Posterior vena cava (tissue), 2 donors: ENCODE measurements at places on chromosomes 5 and 9. TPM values are rescaled to one million over a fixed set of nuclear protein-coding genes. Genes with fewer than 3 reads are reported as not detected.

GRCh38 chr5:169251333-169252084 is 49.4 kb downstream of the SLIT3 start:
- DNase-seq, result no peak

- no peak for DNase-seq
Measured at GRCh38 chr9:109893241-109893640, 113.2 kb downstream of the PALM2AKAP2 start.

DNA sequence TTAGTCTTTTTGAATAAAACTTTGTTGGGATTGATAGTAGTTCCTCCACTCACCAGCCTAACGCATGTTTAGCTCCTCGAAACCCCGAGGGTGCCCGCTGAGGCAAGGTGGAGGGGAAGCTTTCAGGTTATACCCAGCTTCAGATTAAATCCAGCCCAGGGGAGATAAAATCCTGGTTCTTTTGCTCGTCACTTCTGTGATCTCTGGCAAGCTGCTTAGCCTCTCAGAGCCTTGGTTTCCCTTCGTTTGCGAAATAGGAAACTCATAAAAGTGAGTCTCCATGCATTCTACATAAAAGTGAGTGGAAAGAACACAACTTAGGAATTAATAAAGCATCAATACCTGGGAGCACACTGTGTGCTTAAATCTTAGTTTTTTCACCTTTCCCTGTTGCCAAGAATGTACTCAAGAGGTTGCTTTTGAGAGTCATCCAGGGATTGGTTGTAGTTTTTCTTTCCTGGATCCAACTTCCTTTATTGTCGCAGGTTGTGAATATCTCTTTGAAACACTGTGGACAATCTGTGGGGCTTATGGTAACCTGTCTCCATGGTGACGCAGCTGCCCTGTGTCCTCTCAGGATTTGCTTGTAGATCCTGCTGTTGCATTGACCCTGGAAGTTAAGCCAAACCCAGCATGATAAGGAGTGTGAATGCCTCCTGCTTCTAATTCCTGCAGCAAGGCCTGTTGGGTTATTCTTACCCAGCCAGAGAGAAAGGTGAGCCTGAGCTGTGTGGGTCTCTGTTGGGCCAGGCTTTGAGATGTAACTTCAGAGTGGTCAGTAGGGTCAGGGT is 2.0 kb downstream of the GALNT12 start:
- no peak for DNase-seq

DNA sequence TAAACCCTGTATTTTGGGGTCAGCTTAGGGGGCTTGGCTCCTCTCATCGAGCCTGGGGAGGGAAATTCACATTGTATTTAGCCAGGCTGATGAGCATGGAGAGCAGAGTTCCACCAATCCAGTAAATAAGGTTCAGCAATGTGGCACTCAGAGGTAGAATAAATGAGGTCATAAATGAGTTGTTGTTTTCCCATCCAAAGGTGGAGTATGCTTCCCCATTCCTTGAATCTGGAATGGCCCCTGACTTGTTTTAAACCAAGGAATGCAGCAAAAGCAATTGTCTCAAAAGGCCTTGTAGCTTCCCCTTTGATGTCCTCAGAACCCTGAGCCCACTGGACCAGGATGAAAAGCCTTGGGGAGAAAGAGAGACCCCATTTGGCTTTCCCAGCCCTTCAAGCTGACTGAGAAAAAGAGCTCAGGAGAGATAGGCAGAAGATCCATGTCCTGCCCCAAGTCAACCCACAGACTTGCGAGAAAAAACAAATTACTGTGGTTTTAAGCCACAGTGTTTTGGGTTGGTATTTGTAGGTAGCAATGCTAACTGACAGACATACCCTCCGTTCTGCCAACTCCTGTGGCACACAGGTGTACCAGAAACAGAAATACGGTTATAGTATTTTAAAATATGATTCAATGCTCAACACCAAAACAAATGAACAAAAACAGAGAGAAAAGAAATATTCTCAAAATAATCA is 566.0 kb upstream of the DMAC1 start:
- DNase-seq, result no peak

The GNAQ gene
- total RNA-seq, result 84.0 TPM
